ENCODE measurements at places on chromosomes 12 and 14.

- no peak for DNase-seq
Observed at GRCh38 chr12:117068492-117068891, 30.7 kb downstream of the TESC start.

DNA sequence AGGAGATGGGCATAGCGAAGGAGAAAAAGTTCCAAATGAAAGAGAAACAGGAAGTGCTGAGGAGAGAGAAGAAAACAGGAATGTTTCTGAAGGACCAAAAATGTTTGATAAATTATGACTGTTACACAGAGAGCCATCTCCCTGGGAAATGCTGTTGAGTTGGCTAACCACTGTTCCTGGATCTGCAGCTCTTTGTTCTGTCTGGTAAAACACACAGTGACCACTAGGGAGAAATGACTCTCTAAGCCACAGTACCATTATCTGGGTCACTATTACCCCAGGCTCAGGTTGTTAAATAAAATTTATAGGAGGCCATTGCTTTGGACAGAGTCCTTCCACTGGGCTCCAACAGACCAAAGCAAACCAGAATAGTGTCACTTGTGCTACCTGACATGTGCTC is 219.3 kb downstream of the CRADD start:
- DNase-seq = no peak

- peak; percentile 14 for DNase-seq
Observed at GRCh38 chr12:132222096-132222807, 78.0 kb downstream of the NOC4L start.

GRCh38 chr14:77601846-77602619 is 14.4 kb downstream of the SPTLC2 start:
- no peak for DNase-seq

DNA sequence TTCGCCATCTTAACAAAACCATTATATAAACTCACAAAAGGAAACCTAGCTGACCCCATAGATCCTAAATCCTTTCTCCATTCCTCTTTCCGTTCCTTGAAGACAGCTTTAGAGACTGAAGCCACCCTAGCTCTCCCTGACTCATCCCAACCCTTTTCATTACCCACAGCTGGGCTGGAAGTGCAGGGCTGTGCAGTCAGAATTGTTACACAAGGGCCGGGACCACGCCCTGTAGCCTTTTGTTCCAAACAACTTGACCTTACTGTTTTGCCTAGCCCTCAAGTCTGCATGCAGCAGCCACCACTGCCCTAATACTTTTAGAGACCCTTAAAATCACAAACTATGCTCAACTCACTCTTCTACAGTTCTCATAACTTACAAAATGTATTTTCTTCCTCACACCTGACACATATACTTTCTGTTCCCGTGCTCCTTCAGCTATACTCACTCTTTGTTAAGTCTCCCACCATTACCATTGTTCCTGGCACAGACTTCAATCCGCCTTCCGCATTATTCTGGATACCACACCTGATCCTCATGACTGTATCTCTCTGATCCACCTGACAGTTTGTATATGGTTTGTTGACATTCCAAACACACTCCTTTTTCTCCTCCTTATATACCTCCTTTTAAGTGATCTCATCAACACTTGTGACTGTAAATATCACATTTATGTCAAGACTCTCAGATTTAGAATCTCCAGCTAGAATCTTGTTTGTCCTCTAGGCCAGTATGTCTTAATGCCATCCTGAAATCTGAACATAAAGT is 208.7 kb downstream of the KITLG start:
- peak; percentile 76 for DNase-seq

GRCh38 chr14:25010471-25010870 is 39.5 kb downstream of the STXBP6 start:
- DNase-seq = no peak

GRCh38 chr12:76018111-76018510 is 13.5 kb downstream of the PHLDA1 start:
- DNase-seq = peak; percentile 71

- peak; percentile 85 for DNase-seq
Observed at GRCh38 chr12:75722714-75723200, 211.3 kb upstream of the KRR1 start.

DNA sequence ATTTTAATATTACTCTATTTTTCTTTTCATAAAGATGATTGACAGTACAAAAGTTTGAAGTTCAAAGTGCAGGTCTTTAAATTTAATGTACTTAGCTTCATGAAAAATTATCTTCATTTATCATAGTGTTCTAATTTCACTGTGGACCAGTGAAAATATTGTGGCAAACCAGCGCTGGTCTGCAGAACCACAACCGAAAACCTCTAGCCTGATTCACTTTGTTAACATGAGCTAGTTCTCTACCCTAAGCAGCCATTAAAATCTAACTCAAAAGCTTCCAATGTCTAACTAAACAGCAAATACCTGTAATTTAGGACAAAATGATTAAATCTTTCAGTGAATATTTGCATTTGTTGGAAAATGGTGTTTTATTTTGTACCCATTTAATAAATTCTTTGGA is 161.1 kb upstream of the TMTC2 start:
- DNase-seq = no peak

DNA sequence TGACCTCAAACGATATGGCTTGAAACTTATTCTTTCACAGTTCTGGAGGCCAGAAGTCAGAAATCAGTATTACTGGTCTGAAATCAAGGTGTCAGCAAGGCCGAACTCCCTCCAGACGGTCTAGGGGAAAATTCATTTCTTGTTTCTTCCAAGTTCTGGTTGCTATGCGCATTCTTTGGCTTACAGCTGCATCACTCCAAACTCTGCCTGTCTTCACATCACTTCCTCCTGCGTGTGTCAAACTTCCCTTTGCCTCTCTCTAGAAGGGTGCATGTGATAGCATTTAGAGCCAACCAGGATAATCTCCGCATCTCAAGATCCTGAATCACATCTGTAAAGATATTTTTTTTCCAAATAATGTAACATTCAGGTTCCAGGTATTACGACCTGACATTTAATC is 62.8 kb downstream of the DENND5B start:
- no peak for DNase-seq

- peak; percentile 48 for DNase-seq
Observed at GRCh38 chr12:98483621-98484503, 31.5 kb upstream of the TMPO start.

DNA sequence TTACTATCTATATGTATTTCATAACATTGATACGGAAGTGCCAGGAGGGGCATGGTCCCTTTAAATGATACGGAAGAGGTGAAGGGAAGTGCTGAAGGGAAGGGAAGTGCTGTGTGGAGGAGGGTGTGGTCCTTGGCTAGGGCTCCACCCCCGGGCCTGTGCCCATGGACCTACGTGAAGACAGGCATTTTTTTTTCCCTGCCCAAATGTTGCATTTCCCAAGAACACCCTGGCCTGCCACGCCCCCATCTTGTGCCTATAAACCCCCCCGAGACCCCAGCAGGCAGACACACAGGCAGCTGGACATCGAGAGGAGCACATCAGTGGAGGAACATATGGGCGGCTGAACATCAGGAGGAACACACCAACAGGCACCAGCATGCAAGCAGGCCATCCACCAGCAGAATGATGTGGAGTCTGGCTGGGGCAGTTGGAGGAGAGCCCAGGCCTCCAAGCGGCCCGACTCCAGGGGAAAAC is 134.1 kb downstream of the SLC41A2 start:
- no peak for DNase-seq

DNA sequence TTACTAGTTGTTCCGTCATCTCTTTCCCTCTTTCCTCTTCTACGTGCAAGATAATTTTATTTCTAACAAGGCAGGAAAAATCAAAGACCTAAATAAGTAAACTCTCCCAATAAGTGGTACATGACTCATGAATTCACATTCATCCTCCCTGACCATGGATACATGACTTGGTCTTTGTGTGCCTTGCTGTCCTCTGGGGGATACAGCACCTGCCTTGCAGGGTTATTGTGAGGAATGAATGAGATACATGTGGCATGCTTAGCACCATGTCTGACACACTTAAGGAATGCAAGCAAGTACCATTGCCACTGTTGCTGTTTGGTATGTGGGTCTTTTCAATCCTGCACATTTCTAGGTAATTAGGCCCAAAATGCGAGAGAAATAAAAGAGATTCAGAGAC is 208.4 kb downstream of the DPF3 start:
- no peak for DNase-seq

DNA sequence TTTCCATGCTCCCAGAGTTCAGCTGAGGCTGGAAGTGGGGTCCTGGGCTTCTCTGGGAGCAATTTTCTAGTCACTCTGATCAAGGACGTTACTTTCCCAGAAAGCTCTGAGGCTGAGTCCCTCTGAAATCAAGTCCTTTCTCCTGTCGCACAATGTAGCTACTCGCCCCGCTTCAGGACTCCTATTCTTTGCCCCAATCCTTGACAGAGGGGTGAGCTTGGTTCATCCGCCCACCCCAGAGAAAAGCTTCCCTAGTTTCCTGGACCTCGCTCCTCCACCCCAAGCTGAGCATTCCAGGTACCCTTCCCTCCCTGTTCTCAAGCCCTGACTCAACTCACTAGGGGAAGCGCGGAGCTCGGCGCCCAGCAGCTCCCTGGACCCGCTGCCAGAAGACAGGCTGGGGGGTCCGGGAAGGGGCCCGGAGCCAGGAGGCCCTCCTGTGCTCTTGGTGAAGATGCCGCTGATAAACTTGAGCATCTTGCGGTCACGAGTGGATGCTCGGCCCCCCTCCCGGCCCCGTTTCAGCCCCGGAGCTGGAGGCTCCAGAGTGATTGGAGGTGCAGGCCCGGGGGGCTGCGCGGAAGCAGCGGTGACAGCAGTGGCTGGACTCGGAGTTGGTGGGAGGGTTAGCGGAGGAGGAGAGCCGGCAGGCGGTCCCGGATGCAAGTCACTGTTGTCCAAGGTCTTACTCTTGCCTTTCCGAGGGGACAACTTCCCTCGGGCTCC is 1.6 kb downstream of the AGAP2 start:
- DNase-seq = no peak

- no peak for DNase-seq
Observed at GRCh38 chr14:105116451-105117256, 51.4 kb upstream of the GPR132 start.

DNA sequence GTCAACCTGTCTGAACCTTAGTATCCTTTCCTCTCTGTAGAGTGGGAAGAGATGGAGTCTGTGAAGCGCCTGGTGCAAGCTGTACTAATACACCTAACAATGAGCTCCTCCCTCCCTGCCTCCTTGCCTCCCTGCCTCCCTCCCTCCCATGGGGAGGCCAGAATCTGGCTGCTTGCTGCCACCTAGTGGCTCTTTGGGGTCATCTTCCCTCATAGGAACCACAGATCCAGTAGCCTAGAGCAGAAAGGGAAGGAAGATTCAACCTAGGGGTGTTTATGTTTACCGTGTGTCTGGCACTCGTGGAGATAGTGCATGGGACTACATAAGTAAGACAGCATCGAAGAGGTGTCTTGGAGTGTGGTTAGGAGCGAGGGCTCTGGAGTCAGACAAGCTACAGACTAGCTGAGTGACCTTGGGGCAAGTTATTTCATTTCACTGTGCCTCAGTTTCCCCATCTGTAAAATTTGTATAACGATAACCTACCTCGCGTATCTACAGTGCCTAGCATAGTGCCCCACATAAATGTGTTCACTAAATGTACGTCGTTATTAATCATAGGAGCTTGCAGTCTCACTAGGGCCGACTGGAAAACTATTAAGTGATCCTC is 35.5 kb upstream of the TSPAN9 start:
- peak; percentile 74 for DNase-seq

GRCh38 chr12:54273981-54274380 is 5.9 kb downstream of the CBX5 start:
- no peak for DNase-seq

GRCh38 chr14:61186341-61187195 is 94.6 kb downstream of the TMEM30B start:
- peak; percentile 15 for DNase-seq

GRCh38 chr12:92442782-92443181 is 260.0 kb upstream of the PLEKHG7 start:
- no peak for DNase-seq

- no peak for DNase-seq
Observed at GRCh38 chr12:80264386-80264785, 165.0 kb downstream of the OTOGL start.

- DNase-seq = peak; percentile 37
Observed at GRCh38 chr12:119060847-119061796, 79.8 kb downstream of the SRRM4 start.

DNA sequence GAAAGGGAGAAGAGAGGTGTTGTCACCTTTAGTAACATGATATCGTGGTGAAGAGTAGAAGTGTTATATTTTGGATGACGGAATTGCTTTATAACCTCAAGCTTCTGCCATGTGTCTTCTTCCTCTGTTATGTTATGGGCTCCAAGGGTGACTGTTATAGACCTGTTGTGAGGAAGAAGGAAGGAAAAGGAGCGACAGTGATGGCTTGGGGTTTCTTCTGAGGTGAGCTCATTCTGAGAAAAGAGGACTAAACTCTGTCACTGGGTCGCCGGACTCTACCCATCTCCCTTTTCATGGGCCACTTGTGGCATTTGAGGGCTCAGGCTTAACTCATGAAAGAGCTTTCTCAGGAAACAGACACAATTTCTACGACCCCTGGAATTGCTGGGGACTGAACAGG is 1.6 kb downstream of the CMA1 start:
- DNase-seq = no peak

- no peak for DNase-seq
Observed at GRCh38 chr12:124436366-124436765, 131.0 kb downstream of the NCOR2 start.

GRCh38 chr12:5201554-5202218 is 158.0 kb downstream of the KCNA5 start:
- no peak for DNase-seq

- no peak for DNase-seq
Observed at GRCh38 chr14:104821971-104822608, 21.2 kb downstream of the ZBTB42 start.

- no peak for DNase-seq
Observed at GRCh38 chr12:76717314-76717713, 46.6 kb upstream of the ZDHHC17 start.

- peak; percentile 65 for DNase-seq
Observed at GRCh38 chr14:55301437-55302121, 30.4 kb downstream of the FBXO34 start.

GRCh38 chr14:90381011-90381786 is 15.6 kb upstream of the CALM1 start:
- DNase-seq = peak; percentile 43

GRCh38 chr12:130342842-130343241 is 5.2 kb downstream of the PIWIL1 start:
- DNase-seq = no peak

DNA sequence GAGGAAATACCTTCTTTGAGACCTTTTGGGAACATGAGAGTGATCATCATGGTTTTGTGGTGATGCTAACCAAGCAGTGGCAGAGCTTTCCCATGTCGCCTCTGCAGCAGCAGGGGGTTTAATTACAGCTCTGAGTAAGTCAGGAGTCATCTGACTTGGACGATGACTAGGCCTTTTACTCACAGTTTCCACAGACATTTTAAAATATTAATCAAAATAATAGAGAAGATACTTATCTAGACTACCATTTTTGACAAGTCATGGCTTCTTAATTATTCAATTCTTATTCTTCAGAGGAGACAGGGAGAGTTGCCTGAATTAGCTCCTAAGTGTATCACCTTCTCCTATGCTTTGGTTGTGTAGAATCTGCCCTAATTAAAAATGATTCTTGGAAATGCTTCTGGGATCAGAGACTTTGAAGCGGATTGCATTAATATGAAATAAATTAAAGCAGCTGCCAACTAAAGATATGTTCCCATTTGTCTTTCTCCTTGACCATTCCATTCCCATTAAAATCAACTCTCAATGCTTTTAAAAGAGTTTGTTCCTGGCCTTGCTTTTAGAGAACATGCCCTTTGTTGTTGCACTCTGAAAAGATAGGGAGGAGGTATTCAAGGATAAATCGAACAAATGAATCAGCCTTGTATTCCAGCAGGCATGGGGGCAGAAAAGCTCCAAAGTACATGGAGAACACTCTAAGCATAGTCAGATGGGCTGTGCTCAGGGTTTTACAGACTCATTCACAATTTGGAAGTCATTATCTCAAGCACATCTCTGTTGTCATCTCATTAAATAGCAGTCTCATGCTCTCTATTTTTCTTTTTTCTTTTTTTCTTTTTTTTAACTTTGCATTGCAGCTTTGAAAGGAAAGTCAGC is 7.7 kb upstream of the IFNG-AS1 start:
- peak; percentile 63 for DNase-seq

Measured in fibroblast of villous mesenchyme (primary cell).